ENCODE measurements at places on chromosomes 6 and 20. TPM values are rescaled to one million over a fixed set of nuclear protein-coding genes. Genes with fewer than 3 reads are reported as not detected.

CPXM1 gene
- total RNA-seq: 41.5 TPM

PNISR gene
- 77.2 TPM for total RNA-seq

DLGAP4 gene
- total RNA-seq: 13.0 TPM

GRIK2 gene
- total RNA-seq: 1.3 TPM

BPIFA3 gene
- total RNA-seq: not detected

KPNA5 gene
- total RNA-seq: 20.4 TPM

DNA sequence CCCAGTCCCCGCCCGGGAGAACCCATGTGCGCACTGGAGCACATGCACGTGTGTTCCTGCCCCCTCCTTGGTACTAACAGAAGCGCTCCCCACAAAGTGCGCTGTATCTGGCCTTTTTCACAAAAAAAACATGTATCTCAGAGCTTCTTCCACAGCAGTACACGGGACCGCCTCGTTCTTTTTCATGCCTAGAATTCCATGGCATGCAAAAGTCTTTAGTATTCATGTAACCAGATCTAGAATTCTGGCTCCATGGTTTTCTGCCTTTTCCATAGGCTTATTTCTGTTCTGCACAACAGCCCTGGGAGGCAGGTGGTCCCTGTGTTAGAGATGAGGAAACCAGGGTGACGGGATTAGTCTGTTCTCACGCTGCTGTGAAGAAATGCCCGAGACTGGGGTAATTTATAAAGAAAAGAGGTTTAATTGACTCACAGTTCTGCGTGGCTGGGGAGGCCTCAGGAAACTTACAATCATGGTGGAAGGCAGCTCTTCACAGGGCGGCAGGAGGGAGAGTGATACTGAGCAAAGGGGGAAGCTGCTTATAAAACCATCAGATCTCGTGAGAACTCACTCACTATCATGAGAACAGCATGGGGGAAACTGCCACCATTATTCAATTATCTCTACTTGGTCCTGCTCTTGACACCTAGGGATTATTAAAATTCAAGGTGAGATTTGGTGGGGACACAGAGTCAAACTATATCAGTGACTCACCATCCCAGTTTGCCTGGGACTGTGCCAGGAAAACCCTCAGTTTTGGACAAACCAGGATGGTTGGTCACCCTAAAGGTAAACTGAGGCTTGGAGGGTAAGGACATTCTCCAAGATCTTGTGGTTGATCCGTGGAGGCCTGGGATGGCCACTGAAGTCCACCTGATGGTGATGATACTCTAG, 41.0 kb downstream of the C20orf203 start:
- H3K4me1 ChIP-seq: peaks cover 23% of the 10 kb centered on the region
- H3K27me3 ChIP-seq: peaks cover 7% of the 10 kb centered on the region
- no peaks in the 10 kb centered on the region for H3K36me3 ChIP-seq
- no peak overlapping the region for H3K4me3 ChIP-seq
- H3K27ac ChIP-seq: no peak overlapping the region

DNA sequence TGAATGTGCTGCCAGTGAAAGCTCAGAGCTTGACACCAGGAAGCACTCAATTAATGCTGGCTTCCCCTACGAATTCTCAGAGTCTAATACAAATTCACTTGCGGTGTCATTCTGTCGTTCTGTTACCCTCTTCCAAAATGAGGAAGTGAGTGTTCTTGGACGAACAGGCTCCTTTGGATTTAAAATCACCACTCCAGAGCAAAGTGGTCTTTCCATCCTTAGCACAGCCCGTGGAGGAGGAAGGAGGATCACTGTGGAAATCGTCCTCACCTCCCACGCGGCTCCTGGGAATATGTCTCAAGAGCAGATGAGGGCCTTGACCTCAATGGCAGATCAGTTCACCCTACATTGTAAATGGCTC, 41.7 kb downstream of the RIOK1 start:
- no peak overlapping the region for H3K27ac ChIP-seq
- no peaks in the 10 kb centered on the region for H3K36me3 ChIP-seq
- no peak for DNase-seq

GRCh38 chr6:106563614-106564013, 65.7 kb downstream of the RTN4IP1 start:
- H3K4me3 ChIP-seq: no peak overlapping the region
- DNase-seq: no peak
- no peaks in the 10 kb centered on the region for H3K27me3 ChIP-seq

DNA sequence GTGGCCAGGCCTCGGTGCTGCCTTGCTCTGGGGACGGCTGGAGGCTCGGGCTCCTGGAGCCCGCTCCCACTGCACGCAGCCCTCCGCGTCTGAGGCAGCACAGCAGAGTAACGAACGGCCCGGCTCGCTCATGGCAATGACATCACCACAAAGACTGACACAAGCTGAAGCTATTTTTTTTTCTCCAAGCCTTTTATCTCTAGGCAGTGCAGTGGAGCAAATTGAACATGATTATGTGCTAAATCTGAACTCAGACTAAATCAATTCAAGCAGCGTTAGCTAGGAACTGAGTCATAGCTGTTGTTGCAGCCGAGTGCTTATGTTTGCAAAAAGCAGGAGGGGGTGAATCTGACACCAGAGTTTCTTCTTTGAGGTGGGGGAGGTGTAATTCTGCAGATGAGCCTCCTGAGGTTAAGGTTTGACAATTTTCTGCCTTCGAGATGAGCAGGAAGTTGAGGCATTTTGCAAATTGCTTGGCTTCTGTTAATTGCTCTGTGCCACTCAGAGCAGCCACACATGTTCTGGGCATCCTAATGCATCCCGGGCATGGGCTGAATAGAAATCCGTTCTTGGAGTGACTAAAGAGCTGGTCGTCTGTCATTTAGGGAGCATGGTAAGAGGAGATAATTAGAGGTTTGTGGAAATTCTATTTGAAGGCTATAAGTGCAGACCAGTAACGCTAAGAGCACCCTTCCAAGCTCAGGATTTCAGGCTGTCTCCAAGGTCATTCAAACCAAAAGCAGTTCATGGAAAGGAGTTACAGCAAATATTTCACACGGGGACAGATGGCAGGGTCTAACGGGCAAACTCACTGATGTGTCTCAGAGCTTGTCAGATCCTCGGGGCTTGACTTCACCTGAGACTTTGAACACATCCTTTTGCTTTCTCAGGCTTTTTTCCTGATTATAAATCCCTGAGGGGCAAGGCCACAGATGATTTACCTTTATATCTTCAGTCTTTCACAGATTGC, 155.1 kb upstream of the ENPP5 start:
- DNase-seq: peak; percentile 3
- no peaks in the 10 kb centered on the region for H3K27me3 ChIP-seq
- H3K36me3 ChIP-seq: no peaks in the 10 kb centered on the region
- no peak overlapping the region for H3K27ac ChIP-seq

GRCh38 chr20:13147971-13148370, 73.1 kb upstream of the ISM1 start:
- no peaks in the 10 kb centered on the region for H3K27me3 ChIP-seq
- H3K27ac ChIP-seq: no peak overlapping the region
- peak; percentile 32 for DNase-seq
- no peak overlapping the region for H3K4me3 ChIP-seq
- H3K4me1 ChIP-seq: peaks cover 13% of the 10 kb centered on the region
- H3K36me3 ChIP-seq: no peaks in the 10 kb centered on the region

- H3K27me3 ChIP-seq: no peaks in the 10 kb centered on the region
- H3K36me3 ChIP-seq: peaks cover 15% of the 10 kb centered on the region
- no peak overlapping the region for H3K27ac ChIP-seq
- H3K4me1 ChIP-seq: peaks cover 8% of the 10 kb centered on the region
Measured at GRCh38 chr6:17602888-17603287, 2.8 kb downstream of the FAM8A1 start.

GRCh38 chr6:114431641-114432040, 88.8 kb upstream of the HS3ST5 start:
- H3K4me3 ChIP-seq: no peak overlapping the region
- H3K27me3 ChIP-seq: no peaks in the 10 kb centered on the region
- no peak for DNase-seq
- no peak overlapping the region for H3K27ac ChIP-seq
- no peaks in the 10 kb centered on the region for H3K4me1 ChIP-seq

DNA sequence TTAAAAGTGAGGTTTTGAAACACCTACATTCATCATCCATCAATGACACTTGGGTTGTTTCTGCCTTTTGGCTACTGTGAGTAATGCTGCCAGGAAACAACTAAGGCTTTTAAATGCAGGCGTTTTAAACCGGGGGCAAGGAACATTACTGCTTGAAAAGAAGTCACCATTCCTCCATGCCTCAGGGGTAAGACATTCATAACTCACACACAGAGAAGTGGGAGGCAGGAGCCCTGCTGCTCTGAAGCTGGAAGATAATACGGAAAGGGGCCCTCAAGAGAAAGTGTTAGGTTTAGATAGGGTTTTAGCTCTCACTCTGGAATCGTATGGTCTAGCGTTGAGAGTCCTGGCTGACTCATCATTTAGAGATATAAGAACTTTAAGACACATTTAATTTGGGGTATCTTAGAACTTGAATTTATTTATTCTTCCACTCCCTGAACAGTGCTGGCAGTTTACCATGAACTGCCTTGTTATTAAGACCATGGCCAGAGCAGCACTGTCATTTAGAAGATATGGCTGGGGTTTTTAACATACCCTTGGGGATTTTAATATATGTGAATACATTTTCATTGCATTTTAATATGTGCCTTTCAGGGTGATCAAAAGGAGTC, 1.8 kb downstream of the TUBB1 start:
- no peak for DNase-seq
- H3K4me1 ChIP-seq: no peaks in the 10 kb centered on the region
- H3K36me3 ChIP-seq: peaks cover 24% of the 10 kb centered on the region

Data from muscle of leg (tissue), 16 donors.